ENCODE measurements at places on chromosomes 12 and 14.

GRCh38 chr12:16299403-16299802, 21.9 kb upstream of the SLC15A5 start:
- DNase-seq: no peak

DNA sequence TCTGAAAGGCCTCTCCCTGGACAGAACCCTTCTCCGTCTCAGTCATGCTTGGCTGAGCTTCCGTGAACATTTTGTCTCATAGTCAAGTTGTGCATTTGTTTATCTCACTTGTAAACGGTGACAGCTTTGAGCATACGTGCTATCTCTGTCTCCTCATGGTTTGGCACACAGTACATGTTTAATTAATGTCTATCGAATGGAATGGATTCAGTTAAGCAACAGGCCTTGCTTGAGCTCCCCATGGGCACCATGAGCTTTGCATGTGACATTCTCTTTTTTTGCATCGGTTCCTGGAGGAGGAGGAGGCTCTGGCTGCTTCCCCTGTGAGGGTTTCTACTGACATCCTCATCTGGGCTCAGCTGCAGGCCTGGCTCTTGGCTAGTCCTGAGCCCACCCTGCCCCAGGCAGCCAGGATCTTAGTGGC, 80.0 kb downstream of the PRIMA1 start:
- no peak for DNase-seq

DNA sequence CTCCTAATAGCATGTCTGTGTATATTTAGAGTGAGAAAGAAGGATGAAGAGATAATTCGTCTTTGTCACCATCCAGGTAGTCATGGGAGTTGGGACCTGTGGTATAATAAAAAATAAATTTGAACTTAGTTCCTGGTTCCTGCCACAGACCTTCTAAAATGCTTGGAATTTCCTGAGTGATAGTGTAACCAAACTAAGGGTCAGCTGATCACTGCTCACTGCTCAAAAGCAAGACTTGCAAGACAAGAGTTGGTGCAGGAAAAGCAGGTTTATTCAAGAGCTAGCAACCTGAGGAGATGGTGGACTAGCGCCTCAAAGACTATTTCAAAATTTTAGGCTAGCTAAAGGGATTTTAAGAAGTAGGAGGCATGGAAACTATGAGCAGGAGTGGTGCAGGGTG, 19.1 kb downstream of the ANG start:
- no peak for DNase-seq

DNA sequence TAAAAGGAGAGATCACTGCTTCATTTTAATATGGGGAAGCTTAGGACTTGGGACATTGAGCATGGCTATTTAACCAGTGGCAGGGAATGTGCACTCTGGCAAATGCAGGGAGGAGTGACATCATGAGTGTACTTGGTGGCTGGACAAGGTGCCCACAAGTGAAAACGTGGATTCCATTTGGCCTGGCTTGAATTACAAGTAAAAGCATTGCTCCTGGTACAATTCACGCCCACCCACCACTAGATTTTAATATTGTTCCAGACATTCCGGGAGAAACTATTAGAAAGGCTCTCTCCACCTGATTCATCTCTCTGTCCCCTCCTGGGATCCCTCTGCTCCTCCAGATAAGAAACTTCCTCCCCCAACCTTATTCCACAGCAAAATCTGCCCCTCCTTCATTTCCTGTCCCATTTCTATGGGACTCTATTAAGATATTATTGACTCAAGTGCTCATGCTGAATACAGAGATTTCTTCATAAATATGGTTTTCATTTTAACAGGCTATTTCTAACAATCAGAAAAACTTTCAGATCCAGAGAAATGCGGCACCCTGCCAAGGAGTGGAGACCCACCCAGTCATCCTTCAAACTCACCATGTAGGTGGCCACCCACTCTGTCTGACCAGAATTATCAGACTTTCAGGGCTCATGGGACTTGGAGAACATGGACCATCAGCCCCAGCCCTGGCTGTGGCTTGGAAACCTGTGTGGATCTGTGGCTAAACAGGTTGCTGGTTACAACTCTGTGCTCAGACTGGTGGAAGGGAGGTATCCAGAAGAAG, 43.2 kb downstream of the SSPN start:
- DNase-seq: no peak

DNA sequence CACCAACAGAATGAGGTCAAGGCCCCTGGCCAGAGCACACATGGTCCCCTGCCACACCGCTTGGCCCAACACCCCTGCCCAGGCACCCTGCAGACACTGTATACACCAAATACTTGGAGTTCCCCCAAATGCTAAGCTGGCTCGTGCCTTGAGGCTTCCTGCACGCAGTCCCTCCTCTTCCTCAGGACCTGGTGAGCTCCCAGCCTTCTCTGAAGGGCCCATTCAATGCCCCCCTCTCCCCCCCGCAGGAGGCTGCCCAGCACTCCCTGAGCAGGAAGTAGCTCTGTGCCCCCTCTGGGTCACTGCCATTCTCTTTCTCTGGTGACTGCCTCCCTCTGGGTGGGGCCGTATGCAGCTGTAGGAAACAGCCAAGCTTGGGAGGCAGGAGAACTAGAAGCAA, 75.3 kb downstream of the ITPK1 start:
- DNase-seq: no peak

DNA sequence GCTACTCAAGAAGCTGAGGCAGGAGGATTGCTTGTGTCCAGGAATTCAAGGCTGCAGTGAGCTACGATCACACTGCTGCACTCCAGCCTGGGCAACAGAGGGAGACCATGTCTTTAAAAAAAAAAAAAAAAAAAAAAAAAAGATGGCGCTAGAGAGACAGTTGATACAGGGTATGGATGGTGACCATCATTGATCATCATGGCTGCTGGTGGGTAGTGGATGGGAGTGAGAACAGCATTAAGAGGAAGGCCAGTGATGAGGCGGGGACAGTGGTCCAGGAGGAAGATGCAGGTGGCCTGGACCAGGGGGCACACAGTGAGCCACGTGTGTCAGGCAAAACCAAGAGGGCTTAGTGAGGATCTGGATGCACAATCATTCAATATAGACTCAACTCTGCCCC, 26.8 kb upstream of the MAP1LC3B2 start:
- DNase-seq: no peak

DNA sequence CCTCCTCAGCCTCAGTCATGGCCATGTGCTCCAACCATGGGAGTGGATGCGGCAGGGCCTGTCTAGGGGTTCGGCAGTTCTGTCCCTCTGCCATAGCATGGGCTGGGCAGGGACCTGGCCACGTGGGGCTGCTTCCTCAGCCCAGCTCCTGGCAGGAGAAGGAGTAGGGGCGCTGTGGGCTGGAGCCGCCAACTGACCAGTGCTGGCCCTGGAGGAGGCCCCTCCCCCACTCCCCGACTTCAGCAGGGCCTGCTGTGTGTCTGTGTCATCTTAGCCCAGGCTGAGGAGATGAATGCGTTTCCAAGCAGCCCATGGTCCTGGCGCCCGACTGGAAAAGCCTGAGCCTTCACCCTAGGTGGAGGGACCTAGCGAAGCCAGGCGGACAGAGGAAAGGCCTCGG, 2.7 kb upstream of the PACS2 start:
- no peak for DNase-seq

DNA sequence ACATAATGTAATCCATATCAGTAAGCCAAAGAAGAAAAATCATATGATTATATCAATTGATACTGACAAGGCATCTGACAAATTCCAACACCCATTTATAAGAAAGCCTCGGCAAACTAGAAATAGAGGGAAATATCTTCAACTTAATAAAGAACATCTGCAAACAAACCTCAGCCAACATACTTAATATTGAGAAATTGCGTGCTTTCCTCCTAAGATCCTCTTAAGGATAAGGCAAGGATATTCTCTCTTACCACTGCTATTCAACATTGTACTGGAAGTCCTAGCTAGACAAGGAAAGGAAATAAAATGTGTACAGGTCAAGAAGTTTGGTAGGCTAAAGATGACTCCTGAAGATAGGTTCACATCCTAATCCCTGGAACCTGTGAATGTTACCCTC, 115.9 kb downstream of the DERA start:
- no peak for DNase-seq

DNA sequence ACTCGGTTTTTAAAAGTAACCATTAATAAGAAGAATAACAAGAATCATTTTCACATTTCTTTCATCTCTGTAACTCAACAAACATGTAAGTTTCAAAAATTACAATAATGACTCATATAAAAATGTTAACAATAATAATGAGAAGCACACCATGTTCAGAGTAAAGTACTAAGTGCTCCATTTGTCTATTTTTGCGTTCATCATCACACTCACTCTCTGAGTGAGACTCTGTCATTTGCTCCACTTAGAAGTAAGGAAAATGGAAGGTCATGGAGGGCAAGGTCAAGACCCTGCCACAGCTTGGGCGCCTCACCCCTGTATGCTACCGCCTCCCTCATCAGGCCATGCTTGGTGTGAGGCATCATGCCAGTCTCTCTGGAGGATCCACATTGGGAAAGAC, 129.9 kb downstream of the TMEM30B start:
- no peak for DNase-seq

DNA sequence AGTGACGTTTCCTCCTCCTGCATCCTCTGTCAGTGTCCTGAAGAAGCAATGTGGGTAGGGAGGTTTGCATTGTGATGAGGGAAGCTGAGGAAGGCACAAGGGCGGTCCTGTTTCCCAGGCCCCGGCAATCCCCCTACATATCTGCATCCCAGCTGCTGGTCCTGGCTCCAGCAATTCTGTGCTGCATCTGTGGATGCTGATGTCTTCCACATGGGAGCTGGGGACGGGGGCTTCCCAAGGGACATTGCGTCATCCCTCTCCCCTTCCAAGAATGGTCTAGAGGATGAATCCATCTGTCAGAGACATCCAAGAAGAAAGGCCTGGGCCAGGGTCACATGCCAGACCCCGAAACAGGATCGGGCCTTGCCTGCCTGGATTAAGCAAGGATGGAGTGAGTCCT, 52.1 kb downstream of the TSPAN11 start:
- no peak for DNase-seq

- no peak for DNase-seq
Measured at GRCh38 chr14:53151523-53152183, 1.5 kb downstream of the DDHD1 start.

- DNase-seq: no peak
Measured at GRCh38 chr12:3537719-3538465, 46.9 kb downstream of the PRMT8 start.

DNA sequence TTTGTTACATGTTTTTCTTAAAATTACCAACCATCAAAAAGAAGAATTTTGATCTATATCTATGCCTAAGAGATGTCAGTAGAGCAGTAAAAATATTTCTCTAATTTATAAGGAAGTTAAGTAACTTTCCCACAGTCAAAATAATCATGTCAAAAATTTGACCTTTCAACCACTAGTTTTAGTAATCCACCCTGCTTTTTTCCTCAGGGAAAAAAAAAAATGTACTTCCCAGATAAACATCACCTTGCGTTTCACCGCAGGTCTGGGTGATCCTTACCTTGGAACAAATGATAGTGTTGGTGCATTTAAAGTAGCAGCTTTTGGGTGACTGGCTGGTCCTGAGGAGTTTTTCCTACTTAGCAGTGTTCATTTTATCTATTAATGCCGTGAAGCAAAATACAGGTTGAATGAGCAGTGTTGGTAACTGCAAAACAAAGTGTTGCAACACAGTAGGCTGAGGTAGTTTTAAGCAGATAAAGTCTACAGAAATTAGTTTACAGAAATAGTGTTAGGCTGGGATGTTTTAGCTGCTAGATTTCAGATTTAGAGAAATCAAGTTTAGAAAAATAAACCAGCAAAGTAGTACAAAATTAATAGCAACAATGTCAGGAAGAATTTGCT, 137.2 kb upstream of the DNM1L start:
- DNase-seq: no peak

- no peak for DNase-seq
Measured at GRCh38 chr14:90656973-90657372, 159.3 kb downstream of the TTC7B start.

DNA sequence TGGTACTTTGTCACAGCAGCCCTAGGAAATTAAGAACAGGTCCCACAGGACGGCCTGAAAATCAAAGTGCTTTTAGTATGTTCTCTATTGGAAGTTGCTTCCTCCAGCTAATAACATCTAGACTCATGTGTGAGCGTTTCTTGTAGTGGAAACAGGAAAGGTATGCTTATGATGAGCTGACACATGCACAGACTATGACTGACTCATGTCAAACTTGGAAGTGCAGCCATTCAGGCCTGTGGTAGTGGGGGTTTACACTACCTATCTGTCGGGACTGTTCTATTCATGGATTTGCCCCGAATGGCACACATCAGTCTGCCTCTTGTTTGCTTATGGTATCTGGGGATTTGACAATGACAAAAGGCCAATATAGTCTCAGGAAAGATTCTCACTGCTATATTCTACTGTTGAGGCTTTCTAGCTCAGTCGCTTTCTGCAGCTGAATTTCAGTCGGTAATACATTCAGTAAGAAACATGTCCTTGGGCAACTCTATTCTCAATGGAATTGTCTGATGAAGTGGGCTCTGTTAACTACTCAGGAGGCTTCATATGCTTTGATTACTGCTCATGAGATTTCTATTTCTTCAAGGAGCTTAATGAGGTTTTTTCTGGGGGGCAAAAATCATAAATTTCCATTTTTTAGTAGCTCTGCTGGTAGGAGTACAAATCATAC, 270.3 kb upstream of the DAAM1 start:
- no peak for DNase-seq

DNA sequence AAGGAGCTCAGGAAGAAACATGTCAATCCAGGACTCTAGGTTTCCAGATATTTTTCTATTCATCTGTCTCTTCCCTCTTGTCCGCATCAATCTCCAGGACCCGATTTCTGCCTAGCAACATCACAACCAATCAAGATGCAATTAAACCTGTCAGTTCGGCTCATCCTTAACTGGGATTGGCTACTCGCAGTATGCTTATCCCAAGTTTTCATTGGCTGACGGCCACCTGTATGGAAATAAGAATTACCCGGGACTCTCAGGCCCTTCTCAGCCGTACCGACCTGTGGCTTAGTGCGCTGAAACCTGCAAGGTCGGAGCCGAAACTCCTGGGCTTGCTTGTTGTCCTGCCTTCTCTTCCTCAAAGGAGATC, 20.4 kb upstream of the ATP5MC2 start:
- no peak for DNase-seq

- DNase-seq: no peak
Measured at GRCh38 chr14:60235440-60235839, 13.6 kb upstream of the PPM1A start.

GRCh38 chr12:111444314-111444924, 38.7 kb downstream of the SH2B3 start:
- DNase-seq: no peak

DNA sequence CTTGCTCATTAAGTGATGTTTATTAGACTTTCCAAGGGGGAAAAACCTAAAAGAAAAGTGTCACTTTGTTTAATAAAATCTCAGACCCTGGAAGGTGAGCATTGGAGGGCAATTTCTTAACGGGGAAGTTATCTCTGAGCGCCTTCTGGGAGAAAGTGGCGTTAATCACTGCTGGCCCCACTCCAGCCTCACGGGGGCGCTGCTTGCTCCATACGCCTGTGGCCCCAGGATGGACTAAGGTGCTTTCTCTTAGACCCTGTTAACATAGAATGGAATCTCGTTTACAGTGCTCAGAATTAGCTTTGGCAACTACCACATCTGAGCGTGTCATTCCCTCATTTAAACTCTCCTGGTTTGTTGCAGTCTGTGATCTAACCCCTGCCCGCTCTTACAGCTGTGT, 16.4 kb upstream of the PRIMA1 start:
- DNase-seq: no peak

GRCh38 chr12:67798768-67799167, 150.2 kb downstream of the DYRK2 start:
- DNase-seq: no peak

GRCh38 chr12:8058506-8058905, 7.7 kb downstream of the C3AR1 start:
- DNase-seq: no peak
